ENCODE measurements at places on chromosomes 2 and 18.

- no peak for DNase-seq
Measured at GRCh38 chr2:529424-529823, 147.8 kb downstream of the TMEM18 start.

DNA sequence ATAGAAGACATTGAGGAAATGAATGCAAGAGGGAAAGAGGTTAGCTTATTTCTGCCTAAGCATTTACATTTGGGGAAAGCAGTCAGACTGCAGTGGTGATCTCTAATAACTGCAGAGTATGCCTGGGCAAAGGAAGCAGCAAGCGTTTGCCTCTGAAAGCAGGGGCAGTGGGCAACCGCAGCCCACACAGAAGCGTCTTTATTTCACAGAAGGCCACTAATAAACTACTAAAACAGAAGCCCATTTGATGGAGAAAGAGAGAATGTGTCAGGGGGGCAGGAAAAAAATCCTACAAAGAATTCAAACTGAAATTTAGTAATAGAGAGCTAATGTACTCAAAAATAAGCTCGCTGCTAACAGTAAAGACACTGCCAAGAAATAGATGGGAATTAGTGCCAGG is 53.1 kb downstream of the LRRTM4 start:
- DNase-seq: no peak

GRCh38 chr2:19373352-19373751 is 14.9 kb upstream of the OSR1 start:
- no peak for DNase-seq

GRCh38 chr2:159188449-159188848 is 98.1 kb downstream of the WDSUB1 start:
- no peak for DNase-seq

DNA sequence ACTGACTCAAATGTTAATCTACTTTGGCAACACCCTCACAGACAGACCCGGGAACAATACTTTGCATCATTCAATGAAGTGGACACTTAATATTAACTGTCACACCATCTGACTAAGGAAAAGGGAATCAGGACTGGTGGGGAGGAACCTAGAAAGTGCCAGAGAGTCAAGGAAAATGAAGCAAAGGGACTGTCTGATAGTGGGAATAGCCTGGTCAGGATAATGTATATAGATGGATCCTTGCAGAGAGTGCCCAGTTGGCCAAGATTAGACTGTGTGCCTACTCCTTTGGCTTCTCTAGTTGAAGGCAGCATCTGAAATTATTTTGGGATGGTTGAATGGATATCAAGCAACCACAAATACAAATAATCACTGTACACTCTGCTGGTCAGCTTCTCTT is 45.2 kb downstream of the ARL6IP6 start:
- DNase-seq: no peak

- no peak for DNase-seq
Measured at GRCh38 chr2:85792783-85793441, 39.1 kb downstream of the ATOH8 start.

DNA sequence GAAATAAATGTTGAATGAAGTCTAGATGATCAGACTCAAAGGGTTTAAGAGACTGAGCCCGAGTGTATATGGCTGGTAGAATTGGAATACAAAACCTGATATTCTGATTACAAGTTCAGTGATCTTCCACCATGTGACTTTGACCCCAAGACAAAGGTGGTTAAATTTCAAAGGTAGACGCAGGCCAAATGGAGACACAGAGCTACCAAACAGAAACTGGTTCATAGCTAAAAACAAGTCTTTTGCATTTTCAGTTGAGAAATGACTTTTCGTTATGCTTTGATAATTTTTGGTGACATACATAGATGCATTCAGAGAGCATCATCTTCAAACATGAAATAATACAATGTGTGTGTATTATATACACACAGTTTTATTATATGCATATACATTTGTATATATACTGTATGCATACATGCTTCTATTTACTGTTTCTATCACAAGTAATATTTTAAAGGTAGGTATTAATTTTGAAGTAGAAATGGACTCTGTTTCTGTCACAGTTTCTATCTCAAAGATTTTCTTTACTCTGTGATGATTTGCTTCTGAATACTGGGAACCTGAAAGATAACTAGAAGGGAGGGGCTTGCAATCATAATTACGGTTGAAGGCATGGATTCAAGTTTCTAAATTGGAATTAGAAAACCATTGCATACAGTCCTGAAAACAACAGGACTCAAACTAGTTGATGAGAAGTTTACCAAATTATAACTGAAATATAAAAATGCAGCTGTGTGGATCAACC is 142.3 kb downstream of the ABCA12 start:
- no peak for DNase-seq

GRCh38 chr2:190916829-190917228 is 36.2 kb downstream of the GLS start:
- DNase-seq: no peak
